ENCODE measurements at places on chromosomes 16 and 17. TPM values are rescaled to one million over a fixed set of nuclear protein-coding genes. Genes with fewer than 3 reads are reported as not detected.

The SECTM1 gene
- 22.3 TPM for total RNA-seq

The GRB7 gene
- total RNA-seq, result 0.60 TPM

The IRX6 gene
- not detected for total RNA-seq

The MILR1 gene
- total RNA-seq, result 6.2 TPM

The CDH5 gene
- 23.2 TPM for total RNA-seq

The CMTM2 gene
- total RNA-seq, result not detected

The KRTAP9-7 gene
- total RNA-seq, result not detected

The TBC1D3K gene
- total RNA-seq, result not detected

The TBC1D3L gene
- total RNA-seq, result 2.5 TPM

The ZFP90 gene
- 19.3 TPM for total RNA-seq

The FNDC8 gene
- not detected for total RNA-seq
